ENCODE measurements at places on chromosomes 11 and 22.
A peak's percentile ranks its signal among the peaks of the same experiment; 100 is the strongest.

DNA sequence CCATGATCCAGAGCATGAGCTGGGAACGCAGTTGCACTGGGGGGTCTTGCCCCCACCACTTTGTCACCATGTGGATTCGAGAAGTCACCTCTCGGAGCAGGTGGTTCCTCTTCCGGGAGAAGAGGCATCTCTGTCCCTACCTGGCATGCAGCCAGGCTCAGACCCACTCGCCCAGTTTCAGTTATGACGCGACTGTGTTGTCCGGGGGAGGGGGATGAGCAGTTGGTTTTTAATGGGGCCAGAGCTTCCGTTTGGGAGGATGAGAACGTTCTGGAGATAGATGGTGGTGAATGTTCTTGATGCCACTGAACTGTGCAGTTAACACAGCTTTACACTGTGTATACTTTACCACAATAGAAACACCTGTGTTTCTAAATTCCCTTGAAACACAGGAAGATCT is 41.5 kb downstream of the DHCR7 start:
- no peak for DNase-seq

DNA sequence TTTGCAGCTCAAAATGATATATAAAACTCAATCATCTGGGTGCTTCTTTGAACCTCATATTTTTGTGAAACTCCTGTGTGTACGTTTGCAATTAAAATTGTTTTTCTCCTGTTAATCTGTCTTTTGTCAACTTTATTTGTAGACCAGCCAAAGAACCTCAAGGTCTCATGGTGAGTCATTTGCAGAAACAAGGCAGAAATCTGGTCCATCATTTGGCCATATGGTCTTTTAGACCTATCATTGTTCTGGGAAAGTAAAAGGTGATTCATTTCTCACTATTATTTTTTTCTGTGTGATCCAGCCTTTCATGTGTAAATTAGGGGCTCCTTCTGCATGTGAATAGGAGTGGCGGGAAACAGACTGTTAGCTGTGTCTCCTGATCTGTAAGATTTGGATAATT is 399.1 kb upstream of the DDI1 start:
- no peak for DNase-seq

GRCh38 chr11:68255526-68255925 is 16.2 kb downstream of the C11orf24 start:
- no peak for DNase-seq

- no peak for DNase-seq
Measured at GRCh38 chr11:47216121-47216798, 1.5 kb downstream of the DDB2 start.

GRCh38 chr11:1934335-1935155 is 12.6 kb upstream of the MRPL23 start:
- no peak for DNase-seq

DNA sequence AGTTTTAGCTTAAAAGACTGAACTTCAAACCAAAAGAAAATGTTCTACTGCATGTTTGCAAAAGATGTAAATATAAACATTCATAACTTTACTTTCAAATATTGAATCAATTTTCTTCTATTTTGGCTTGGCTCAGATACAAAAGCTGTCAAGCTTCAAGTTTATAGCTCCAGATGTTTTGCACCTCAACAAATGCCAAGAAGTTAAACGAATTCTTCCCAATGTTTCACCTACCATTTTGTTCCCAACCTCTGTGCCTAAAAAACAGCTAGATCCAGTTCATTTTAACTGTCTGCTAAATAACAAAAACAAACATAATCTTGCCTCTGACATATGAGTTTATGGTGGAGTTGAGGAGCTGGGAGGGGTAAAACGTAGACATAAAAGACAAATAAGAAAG is 76.5 kb downstream of the RAB30 start:
- DNase-seq, result no peak

DNA sequence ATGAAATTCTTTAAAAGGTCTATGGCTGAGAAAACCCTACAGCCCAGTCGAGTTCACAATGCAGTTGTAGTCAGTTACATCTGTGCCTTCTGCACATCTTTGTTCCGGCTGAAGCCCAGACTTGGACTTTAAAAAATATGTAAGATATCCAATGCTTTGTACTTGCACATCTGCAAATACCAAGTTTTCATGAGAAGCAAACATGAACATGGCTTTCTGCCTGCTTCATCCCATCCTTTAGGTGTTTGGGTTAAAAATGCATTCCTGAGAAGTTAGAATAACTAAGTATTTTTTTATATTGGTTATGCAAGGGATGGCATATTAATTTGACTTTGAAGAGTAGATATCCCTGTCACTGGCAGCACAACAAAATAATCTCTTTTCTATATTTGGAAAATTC is 528.4 kb downstream of the METTL15 start:
- no peak for DNase-seq

GRCh38 chr11:14854057-14854456 is 38.0 kb downstream of the CYP2R1 start:
- no peak for DNase-seq

DNA sequence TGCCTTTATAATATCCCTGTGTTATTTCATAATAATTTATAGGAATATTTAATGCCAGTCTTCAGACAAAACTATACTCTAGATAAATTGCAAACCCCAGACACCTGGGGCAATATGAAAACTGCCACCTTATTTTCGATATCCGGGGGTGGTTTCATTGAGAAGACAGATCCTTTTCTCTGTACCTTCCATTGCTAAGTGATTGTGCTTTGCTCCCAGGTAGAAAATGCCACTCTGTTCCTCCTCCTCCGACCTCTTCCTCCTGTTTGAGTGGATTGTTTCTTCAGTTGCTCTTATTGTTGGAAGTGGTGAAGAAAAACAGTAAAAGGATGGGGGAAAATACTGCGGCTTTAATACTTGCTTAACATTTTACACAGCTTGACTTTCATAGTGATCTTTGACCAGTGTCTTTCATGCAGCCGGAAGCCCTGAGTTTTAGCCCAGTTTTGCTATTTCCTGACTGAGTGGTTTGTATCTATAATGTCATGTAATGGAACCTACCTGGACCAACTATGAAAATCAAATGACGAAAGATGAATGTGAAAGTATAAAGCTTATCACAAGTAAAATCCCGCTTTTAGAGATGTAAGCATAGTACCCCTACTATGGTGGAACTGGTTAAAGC is 5.6 kb upstream of the GRIK4 start:
- DNase-seq, result no peak

GRCh38 chr11:132782102-132782501 is 750.2 kb downstream of the OPCML start:
- DNase-seq, result no peak

- DNase-seq, result no peak
Measured at GRCh38 chr22:25797498-25798290, 55.7 kb downstream of the MYO18B start.

DNA sequence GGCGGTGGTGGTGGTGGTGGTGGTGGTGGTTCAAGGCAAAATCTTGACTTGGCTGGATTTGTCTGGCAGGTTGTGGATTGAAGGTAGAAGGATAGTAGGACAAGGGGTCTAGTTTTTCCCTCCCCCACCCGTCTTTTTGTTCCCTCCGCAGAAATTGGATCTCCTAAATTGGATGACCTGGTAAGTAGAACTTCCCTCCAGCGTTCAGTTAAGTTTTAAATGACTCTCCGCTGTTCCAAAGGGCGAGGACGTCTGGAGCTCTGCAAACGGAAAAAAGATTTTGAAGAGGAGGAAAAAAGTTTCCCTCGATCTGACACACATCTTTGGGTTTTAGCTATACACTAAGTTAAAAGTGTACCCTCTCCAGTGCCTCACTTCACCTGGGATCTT is 422 bp upstream of the LGR4 start:
- DNase-seq, result no peak

DNA sequence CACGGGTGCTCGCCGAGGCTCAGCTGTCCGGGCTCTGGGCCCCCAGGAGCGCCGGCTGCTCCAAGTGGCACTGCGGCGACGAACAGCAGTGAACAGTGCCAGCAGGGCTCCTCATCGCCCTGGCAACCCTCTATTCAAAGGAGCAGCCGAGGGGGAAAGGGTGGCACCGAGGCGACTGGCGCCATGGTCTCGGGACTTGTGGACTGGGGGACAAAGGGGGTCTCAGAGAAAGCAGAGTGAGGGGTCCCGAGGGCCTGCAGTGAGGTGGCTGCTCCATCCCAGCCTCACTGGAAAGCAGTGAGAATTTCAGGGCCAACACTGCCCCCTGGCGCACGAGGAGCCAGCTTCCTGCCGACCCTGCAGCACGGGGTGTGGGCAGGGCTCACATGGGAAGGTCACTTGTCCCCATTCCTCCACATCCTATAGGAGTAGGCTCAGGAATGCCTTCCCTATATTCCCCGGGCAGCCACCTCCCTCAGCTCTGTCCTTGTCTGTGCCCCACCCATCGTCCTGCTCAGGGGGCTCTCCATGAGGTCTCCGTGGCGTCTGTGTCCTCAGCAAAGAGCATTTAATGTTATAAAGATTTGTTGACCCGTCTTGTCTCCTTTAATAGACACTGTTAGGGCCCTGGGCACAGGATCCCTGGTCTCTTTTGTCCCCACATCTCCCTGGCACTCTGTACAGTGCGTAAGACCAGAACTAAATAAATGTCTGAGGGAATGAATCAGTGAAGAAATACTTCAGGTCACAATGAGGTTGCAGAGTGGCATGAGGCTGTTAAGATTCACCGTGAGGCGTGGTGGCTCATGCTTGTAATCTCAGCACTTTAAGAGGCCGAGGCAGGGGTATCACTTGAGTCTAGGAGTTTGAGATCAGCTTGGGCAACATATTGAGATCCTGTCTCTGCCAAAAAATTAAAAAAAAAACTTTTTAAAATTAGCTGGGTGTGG is 26.4 kb downstream of the LRFN4 start:
- peak; percentile 13 for DNase-seq

GRCh38 chr22:46803031-46803880 is 40.8 kb downstream of the TBC1D22A start:
- no peak for DNase-seq

- DNase-seq, result no peak
Measured at GRCh38 chr11:107282195-107282594, 175.4 kb downstream of the CWF19L2 start.

DNA sequence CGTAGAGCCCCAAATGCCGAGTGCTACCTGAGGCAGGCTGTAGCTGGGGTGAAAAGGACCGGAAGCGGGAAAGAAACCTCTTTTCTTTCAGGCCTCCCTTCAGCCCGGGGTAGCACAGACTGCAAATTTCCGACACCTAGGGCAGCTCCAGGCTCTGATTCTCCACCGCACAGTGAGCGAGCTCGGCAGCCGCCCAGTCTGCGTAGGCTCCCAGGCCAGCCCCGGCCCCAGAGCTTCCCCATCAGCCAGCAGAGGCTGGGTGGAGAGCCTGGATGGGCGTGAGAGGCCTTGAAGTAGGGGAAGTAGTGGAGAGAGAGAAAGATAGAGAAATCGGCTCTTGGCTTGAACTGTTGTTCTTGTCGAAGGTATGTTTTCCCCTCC is 9.3 kb upstream of the PAX6 start:
- DNase-seq, result no peak

- no peak for DNase-seq
Measured at GRCh38 chr11:41983475-41983874, 524.0 kb upstream of the LRRC4C start.

DNA sequence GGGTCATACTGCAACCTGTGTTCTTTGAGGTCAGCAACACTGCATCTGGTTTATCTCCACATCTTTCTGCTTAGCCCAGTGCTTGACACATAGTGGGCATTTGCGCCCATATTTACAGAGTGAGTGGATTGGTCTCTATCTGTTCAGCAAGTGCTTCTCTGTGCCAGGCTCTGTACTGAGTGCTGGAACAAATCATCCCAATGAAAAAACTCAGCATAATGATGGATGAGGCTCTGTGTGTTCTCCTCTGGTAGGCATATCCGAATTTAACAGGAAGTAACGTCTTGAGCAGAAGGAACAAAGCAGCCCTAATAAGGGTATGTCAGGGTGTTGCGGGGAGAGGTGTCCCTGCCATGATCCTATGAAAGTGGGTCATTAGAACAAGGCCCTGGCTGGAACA is 46.0 kb downstream of the MCM5 start:
- DNase-seq, result no peak

GRCh38 chr11:24708616-24709015 is 211.8 kb downstream of the LUZP2 start:
- DNase-seq, result no peak

DNA sequence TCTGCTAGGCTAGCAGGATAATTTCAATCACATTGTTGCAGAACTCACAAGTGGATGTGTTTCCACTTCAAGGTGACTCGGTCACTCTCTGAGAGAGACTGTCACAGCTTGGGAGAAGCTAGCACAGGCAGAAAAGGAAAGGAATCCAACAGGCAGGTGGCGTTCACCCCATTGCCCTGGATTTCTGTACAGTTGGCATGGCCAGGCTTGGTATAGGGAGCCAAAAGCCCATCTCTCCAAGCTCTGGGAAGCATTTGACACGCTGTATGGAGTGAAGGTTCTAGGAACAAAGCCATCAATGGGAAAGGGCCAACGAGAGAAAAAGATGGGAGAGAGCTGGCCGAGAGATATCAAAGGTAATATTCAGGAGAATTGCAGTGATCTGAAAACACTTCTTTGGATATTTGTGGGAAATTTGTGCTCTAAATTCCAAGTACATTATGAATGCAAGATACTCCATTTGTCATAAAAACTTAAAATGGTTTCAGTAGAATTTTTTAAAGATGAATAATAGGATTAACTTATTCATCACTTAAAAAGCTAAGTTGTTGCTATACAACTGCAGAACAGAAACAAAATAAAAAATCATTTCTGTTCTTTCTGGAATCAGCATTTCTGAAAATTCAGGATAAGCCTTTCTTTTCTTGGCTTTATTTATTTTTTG is 223.5 kb upstream of the NTM start:
- no peak for DNase-seq

- no peak for DNase-seq
Measured at GRCh38 chr22:38273135-38273826, 471 bp upstream of the TMEM184B start.

DNA sequence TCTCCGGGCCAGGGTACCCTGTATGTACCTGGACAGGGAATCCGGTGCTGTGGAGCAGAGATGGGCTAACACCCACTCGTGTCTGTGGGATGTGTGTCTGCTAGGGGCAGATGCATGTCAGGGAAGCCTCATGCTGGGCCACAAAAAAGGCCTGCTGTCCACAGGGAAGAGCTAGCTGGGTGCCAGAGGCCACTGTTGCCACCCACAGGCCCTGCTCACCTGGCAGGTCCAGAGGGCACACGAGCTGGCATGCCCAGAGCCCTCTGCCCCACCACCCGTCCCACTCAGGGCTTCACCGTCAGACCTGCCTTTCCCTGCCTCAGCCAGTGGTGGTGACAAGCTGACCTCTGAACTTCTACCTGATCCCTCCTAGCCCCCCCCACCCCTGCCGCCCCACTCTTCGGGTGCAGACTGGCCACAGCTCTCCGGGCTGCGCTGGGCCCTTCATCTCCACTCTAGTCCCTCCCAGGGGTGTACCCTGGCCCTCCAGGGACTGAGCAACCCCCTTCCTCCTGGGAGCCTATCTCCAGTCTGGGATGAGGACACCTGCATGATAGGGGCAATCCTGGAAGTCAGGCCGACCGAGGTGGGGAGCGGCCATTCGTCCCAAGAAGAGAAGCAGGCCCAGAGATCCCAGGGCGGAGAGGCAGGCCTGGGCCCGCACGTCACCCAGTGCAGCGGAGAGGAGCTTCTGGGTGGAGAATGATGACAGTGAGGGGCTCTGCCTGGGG is 1.4 kb downstream of the SLC25A22 start:
- DNase-seq, result no peak

GRCh38 chr22:45647532-45648225 is 24.0 kb upstream of the ATXN10 start:
- DNase-seq, result no peak

- DNase-seq, result no peak
Measured at GRCh38 chr11:61195719-61196118, 7.6 kb upstream of the PGA3 start.
